ENCODE measurements at places on chromosomes 2 and 18.

GRCh38 chr18:56715121-56715520 is 64.0 kb downstream of the WDR7 start:
- no peak for DNase-seq

- no peak for DNase-seq
Observed at GRCh38 chr18:76981396-76981968, 151.1 kb downstream of the MBP start.

DNA sequence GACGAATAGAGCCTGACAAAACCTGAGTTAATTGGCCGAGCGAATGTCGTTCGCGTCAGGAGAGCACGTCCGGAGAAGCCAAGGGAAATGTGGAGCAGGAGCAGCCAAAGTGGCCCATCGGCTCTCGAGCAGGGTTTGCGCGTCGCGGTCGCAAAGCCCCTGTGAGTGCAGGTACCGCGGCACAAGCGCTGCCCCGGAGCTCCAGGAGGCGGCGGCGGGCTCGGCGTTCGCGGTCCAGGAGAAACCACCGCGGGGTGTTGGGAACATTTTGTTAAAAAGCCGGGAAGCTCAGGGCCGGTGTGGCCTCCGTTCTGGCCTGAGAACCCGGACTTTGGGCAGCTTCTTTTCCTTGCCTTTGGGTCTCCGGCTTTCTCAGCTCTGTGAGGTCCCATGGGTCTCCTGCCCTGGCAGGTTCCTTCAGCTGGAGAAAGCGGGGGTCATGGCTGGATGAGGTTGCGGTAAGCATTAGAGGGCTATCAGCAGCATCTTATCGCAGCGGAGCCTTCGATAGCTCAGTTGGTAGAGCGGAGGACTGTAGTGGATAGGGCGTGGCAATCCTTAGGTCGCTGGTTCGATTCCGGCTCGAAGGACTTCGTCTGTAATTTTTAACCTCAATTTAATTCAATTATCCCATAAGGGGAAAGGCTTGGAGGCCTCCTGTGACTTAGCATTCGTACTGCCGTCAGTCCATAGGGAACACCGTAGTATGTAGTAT is 1.0 kb upstream of the AGBL5 start:
- peak; percentile 79 for DNase-seq

DNA sequence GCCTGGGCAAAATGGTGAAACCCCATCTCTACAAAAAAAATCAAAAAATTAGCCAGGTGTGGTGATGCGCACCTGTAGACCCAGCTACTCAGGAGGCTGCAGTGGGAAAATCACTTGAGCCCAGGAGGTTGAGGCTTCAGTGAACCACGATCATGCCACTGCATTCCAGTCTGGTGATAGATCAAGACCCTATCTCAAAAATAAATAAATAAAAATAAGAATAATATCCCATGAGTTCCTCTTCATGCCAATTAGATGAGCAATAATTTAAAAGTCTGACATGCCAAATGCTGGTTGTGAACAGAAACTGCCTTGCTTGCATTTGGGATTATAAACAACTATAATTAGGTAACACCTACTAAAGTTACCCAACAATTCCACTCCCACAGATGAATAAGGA is 22.1 kb upstream of the ANKRD44 start:
- DNase-seq = no peak

DNA sequence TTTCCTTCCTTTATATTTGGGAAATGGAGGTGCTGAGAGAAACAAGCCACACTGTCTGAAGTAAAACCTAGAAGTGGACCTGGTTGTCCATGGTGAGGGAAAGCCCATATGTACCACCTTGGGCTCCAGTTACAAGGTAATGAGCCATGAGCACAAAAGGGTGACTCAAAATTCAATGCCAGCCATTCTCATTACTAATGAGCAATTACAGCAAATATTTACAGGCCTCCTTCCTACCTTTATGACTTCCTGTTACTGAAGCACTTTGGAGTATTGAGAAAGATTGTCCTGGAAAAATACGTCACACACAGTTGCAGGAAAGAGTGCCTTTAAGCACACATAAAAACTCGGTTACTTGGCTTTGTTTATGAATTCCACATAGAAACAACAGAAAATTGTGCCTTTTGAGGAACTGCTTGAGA is 9.1 kb downstream of the EPAS1 start:
- no peak for DNase-seq

GRCh38 chr2:11133238-11133935 is 21.9 kb upstream of the SLC66A3 start:
- DNase-seq = no peak

DNA sequence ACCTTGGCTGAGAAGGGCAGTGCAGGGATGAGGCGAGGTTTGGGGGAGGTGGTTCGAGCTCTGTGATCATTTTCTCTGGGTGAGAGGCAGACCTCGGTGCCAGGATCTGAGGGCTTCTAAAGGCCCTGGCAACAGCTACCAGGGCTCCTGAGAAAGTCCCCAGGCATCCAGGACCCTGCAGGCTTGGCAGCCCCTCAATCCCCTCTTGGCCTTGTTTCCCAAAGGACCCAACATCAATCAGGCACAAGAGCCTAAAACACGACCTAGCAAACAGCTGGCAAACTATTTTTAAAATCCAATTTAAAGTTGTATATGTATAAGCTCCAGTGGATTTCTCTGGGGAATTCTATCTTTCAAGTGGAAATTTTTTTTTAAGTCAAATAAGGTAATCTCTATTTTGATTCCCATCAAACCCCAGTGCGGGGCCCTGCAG is 15.0 kb upstream of the MAT2A start:
- peak; percentile 61 for DNase-seq

- DNase-seq = no peak
Observed at GRCh38 chr2:152507907-152508306, 172.9 kb downstream of the FMNL2 start.

- DNase-seq = no peak
Observed at GRCh38 chr2:165436559-165436958, 32.9 kb upstream of the CSRNP3 start.

DNA sequence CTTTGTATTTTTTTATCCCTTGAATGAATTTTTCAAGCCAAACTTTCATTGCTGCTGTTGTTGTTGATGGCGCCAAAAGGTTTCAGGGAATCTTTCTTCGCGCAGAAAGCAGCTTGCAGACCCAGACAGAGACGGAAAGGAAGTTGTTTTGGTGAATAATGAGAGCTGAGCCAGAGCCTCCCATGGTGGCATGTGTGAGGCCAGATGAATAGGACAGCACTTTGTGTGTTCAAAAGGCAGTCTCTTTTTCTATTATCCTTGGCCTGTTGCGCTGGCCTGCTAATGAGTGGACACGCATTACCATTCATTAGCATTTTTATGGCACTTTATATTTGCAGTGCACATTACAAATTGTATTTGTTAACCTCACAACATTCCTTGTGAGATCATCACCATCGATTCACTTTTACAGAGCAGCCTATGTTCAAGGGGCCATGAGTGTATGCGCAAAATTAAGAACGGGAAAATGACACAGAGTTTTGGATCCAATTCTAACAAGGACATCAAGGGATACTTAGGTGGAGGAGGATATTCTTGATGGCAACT is 754.7 kb downstream of the BCL11A start:
- DNase-seq = no peak

DNA sequence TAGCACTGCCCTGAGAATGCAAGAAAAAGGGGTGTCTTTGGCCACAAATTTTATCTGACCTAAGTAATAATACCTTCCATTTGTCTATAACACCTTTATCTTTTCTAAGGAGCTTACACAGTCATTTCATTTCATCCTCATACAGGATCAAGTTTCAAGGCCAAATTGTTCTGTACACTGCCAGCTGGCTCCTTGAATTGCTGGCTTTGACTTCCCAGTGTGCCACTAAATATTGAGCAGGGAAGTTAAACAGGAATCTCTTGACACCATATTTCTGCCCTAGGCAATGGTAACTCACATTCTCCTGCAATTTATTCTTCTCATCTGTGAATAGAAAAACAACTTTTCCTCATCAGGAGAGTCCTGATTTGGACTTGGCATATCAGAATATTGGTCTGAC is 195.1 kb upstream of the LRP1B start:
- no peak for DNase-seq

DNA sequence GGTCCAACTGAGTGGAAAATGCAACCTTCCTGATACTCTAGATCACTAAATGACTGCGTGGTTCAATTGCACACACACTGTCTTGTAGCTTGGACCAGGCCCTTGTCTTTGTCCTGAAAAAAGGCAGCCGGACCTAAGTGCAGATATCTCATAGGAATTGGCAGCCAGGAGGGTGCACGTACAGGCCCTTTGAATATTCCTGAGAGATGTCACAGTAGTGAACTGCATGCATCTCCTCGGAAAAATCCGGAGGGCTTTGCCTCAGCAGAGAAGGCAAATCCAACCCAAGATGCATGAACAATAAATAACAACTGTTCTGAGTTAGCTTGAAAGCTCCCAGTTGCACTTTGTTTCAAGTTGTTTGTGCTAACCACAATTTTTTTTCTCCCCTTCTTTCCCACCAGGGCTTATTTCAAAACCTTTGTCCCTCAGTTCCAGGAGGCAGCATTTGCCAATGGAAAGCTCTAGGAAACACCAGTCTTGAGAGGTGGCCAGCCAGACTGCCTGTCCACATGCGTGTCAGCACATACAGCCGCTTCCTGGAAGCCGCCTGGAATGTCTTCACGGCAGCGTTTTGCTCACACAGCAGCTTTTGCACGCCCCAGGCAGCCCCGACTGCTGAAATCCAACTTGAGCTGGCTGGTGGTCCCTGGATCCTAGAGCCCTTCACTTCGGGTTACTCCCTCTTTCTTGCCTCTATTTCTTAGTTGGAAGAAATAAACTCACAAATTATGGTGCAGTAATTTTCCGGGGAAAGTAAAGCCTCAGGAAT is 54.4 kb upstream of the FOSL2 start:
- DNase-seq = no peak

- no peak for DNase-seq
Observed at GRCh38 chr2:55416786-55417568, 2.7 kb downstream of the CCDC88A start.

DNA sequence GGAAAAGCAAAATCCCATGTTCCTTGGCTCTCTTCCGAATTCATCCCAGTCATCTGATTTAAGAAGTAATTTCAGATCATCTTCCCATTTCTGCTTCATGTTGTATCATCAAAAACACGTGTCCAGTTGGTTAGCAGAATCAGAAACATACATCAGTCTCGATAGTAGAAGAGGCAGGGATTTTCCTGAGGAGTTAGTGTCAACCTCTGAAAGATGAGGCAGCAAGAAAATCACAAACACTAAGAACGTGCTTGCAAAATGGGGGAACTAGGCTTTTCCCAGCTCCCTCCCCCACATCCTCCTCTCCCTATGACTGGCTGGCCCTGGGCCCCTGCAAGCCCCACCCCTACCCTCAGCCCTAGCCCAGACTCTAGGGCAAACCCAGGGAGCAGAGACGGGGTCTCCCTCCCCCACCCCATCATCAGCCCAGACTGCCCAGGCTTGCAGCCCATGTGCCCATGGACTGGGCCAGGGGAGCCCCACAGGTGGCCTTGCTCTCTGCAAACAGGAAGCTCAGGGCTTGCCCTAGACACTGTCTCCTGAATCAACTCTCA is 161.0 kb upstream of the ID2 start:
- no peak for DNase-seq
